ENCODE measurements at places on chromosomes 1 and 21.

- DNase-seq = no peak
Measured at GRCh38 chr1:17558541-17558940, 19.0 kb downstream of the ARHGEF10L start.

DNA sequence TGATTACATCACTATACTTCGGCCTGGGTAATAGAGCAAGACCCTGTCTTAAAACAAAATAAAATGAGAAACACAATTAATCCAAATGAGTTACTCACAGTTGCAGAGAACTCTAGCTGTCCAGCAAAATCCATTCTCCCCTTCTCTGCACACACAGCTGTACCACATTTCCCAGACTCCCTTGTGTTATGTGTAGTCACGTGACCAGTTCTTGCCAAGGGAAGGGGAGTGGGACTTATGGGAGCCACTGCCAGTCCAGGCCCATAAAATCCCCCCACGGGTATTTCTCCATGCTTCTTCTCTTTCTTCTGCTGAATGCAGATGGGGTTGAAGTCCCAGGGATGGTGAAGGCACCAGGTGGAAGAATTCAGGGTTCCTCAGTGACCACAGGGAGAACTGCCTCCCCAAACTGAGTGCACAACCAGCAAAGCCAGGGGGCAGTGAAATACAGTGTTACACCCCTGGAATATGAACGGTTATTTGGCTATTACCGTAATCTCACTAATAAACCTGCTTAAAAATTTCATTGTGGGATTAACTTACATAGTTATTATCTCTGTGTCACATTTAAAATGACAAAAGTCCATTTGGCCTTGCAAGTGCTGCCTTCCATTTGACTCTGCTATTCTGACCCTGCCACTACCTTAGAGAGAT lies 85.6 kb upstream of the FMN2 start:
- DNase-seq = no peak

DNA sequence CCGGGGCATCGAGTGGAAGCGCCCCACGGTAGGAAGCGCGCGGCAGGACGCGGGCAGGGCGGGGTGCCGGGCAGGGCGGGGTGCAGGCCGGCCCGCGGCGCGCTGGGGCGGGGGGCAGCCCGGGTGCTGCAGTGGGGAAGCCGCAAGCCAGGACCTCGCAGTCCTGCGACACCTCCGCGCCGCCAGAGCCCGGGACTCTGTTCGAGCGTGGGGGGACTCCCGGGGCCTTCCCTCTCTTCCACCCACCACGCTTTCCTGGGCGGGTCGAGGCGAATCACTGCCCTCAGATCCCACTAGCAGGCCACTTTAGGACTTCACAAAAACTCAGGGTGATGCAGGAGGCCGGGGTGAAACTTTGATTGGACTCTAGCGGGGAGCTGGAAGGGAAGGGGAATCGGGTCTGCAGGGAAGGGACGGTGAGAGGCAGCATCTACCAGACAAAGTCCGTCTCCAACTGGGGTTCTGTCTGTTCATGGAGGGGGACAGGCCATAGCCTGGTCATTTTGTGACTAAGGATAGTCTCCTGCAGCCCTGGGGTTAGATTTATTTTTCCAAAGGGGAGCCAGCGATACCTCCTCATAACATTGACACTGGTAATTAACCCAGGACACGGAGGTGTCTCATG lies 623 bp downstream of the CAPN2 start:
- no peak for DNase-seq

- DNase-seq = no peak
Measured at GRCh38 chr1:54047384-54048305, 5.4 kb downstream of the TMEM59 start.

- DNase-seq = no peak
Measured at GRCh38 chr21:45404730-45405270, at the start of gene COL18A1. Gene COL18A1, plus strand, starts transcription at chr21:45405165. Its CDS starts 66 bp downstream, at chr21:45405231.

GRCh38 chr1:196856053-196856452 lies 31.8 kb upstream of the CFHR4 start:
- DNase-seq = no peak

GRCh38 chr1:203570805-203571204 lies 55.8 kb upstream of the ATP2B4 start:
- no peak for DNase-seq

- no peak for DNase-seq
Measured at GRCh38 chr1:194230351-194231144, 1044.1 kb upstream of the B3GALT2 start.

DNA sequence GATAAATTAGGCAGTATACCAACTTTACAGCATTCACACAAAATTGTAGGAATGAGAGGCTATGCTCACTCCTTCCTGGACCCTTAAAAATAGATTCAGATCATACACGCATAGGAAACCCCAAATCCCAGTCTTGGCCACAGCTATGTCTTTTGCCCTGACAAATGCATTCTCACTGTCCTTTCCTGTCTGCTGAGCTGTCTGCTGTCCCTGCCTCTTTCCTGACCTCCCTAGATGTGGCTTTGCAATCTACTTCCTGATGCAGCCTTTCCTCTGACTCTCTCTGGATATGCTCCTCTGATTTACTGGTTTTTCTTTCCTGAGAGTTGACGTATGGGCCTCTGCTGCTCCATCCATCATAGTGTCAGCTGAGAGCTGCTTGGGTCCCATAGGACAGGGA lies 59.8 kb upstream of the SLC35F3 start:
- no peak for DNase-seq

- no peak for DNase-seq
Measured at GRCh38 chr1:86114816-86115400, 41.7 kb downstream of the COL24A1 start.

- no peak for DNase-seq
Measured at GRCh38 chr1:211939876-211940468, 95.4 kb downstream of the INTS7 start.

Measured in C1 segment of cervical spinal cord (tissue), 14 donors.